ENCODE measurements at places on chromosomes 3 and 15.

- DNase-seq, result no peak
Measured at GRCh38 chr3:12995389-12996180, 77.6 kb downstream of the IQSEC1 start.

- DNase-seq, result no peak
Measured at GRCh38 chr3:163450698-163451097, 1627.6 kb downstream of the SI start.

DNA sequence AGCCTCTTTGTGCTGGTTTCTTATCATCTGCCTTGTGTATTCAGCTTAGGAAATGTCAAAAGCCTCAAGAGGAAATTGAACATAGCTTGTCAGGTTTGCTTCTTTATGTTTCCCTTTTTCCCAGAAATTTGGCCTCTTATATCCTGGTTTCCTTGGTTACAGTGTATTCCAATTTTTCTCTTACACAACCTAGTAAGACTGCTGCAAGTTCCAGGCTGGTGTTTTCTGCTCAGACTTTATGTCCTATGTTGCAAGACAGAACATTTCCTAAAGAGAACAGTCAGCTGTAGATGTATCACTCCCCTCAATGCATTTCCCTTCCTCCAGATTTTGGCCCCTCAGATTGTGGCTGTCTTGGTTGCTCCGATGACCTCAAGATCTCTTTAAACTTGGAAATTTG is 102.5 kb downstream of the SH3GL3 start:
- DNase-seq, result no peak

DNA sequence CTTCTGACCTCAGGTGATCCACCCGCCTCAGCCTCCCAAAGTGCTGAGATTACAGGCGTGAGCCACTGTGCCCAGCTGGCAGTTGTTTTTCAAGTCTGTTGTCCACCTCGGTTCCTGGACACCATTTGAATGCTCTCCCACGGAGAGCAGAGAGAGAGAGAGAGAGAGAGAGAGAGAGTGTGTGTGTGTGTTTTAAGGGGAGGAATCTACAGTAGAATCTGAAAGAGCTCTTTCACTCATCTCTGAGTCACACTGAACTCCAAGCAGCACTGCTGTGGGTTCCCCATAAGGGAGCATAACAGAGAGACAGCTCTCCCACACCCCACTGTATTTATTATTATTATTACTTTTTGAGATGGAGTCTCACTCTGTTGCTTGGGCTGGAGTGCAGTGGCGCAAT is 156.6 kb downstream of the RPLP1 start:
- DNase-seq, result no peak

- no peak for DNase-seq
Measured at GRCh38 chr3:185724761-185725160, 100.1 kb downstream of the IGF2BP2 start.

GRCh38 chr3:163916596-163917560 is 1161.4 kb downstream of the SI start:
- DNase-seq, result no peak

- peak; percentile 84 for DNase-seq
Measured at GRCh38 chr3:126267169-126267975, 87.0 kb upstream of the ALDH1L1 start.

DNA sequence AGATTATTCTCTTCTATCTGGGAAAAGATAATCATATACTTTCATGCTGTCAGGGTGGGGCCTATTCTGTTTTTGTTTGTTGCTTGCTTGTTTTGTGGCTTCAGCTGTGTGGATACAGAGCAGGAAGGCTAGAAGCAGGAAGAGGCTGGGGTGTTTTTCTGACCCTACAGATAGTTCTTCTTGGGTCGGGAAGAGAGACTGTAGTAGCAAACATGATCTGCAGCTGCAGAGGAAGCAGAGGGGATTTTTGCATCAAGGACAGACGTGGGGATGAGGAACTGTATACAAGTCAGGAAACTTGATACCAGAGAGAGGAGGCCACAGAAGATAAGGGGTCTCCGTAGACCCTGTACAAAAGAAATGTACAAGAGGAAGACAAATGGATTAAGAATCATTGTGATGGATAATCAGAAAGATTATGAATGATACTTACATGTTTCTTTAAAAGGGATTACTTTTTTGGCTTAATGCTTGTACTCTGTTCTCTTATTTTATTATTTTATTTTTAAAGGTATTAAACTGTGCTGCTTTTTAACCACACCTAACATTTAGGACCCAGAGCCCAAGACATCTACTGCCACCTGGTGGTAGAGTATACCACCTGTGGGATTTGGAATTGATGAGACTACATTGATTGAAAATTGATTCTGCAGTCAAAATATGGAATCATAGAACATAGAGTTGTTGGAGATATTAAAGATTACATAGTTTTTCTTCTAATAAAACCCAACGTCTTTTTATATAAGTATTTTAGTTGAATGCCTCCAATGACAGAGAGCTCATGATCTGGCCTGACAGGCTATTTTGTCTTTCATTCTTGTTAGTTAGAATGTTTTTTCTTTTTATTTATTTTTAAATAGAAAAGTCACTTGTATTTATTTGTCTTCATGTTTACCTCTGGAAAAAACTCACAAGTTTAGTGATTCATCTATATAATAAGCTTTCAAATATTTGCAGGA is 87.3 kb upstream of the ROPN1 start:
- DNase-seq, result no peak

- DNase-seq, result no peak
Measured at GRCh38 chr3:23440416-23441294, 237.5 kb downstream of the UBE2E2 start.

Data from AG04450 (cell line).